ENCODE measurements at places on chromosomes 7 and 10.

DNA sequence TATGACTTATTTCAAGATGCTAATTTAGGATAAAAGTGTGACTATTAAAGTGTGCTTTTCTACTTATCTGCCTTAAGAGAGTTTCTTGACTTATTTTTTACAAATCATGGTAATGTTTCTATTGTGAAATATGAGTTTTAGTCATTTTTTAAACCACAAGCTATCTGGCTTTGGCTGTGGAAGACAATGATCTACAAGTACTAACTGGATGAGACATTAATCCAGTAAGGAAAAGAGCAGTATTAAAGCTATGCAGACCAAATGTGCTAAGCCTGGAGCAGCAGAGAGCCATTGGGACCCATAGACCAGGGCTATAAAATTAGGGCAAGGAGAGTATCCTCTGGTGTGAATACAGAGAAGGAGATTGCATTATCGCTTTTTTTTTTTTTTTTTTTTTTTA is 92.4 kb downstream of the SEMA3A start:
- no peak for DNase-seq

- DNase-seq = no peak
Observed at GRCh38 chr10:6140965-6141295, 52.1 kb downstream of the RBM17 start.

DNA sequence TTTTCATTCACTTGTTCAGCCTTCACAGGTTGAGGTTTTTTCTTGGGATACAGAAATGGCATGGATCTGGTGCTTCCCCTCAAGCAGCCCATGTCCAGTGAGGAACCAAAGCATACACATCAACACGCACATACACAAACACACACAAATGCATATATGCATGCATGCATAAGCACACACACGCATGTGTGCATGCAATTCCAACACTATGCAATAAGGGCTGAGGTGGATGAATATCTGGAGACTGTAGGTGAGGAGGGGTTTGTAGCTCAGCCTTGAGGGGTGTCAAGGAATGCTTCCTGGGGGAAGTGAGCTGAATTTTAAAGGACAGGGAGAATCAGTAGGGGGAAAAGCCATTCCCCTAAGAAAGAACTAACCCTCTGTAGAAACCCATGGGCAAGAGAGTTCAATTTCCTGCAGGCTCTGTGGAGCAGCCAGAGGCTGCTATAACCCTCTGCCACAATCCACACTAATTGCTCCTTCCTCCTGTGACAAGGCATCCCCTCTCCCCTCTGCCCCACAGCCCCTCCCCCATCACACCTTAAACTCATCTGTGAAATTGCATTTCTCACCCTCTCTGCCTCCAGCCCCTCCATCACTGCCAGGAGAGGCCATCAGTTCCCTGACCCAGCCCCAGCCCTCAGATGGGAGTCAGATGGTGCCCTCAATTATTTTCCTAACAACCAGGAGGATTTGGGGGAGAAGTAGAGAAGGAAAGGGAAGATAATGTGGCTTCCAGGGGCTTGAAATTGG is 316.4 kb downstream of the RPS24 start:
- DNase-seq = no peak

DNA sequence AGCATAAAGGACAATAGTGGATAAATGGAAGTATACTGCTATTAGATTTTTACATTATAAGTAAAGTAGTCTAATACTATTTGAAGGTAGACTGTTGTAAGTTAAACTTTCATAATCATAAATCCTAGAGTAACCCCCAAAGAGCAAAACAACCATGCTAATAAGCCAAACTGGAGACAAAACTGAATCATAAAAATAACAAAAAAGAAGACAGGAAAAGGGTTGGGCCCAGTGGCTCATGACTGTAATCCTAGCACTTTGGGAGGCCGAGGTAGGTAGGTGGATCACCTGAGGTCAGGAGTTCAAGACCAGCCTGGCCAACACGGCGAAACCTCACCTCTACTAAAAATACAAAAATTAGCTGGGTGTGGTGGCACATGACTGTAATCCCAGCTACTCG is 9.7 kb downstream of the CACUL1 start:
- DNase-seq = no peak

- no peak for DNase-seq
Observed at GRCh38 chr10:23051855-23052331, 43.5 kb upstream of the MSRB2 start.

DNA sequence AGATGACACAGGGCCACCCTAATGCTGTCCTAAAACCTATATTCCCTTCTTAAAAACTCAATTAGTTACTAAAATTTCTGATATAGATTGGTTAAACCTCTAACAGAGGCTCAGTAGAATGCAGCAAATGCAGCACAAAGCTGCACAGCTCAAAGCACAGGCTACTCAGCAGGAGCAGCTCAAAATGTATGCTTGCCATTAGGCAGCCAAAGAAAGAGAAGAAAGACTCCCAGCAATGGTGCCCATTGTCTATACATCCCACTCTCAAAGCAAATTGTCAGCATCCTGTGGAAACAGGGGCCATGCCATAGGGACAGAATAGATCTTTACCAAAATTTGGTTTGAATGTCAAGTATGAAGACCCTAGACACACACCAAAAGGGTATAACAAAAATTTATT is 73.5 kb downstream of the TFPI2 start:
- DNase-seq = no peak

DNA sequence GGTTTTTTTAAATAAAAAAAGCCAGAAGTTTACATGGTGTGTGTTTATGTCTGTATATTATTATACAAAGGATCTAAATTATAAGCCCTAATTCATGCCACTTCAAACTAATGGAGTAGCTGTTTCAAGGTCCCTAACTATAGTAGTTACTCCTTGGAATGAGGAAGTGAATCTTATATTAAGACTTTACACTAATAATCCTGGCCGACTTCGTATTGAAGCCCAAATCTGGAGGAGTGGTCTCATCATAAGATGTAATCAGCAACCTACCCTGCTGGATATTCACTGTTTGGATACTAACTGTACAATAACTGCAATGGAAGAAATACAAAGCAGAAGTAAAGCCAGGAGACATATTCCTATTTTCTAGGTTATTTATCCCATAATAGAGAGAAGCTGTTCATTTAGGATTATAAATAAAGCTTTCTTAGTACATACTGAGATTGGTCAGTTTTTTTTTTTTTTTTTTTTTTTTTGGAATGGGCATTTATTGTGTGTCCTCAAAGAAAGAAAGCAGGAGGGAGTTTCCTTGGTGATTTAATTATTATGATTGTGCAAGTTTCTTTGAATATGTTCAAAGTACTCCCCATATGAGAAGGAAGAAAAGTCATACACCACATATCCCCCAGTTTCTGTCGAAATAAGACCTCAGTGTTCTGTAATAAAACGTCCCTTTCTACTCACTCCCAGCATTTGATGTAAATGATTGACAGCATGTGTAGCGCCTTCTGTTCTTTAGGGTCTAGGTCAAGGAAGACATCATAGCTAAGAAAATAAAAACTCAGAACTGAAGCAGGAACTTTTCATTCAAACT is 397.8 kb downstream of the EXOC4 start:
- peak; percentile 31 for DNase-seq
